Fibroblast of gingiva (primary cell): ENCODE measurements at places on chromosomes 7 and 10.

- peak; percentile 78 for DNase-seq
Observed at GRCh38 chr7:82714883-82715282, 271.3 kb upstream of the CACNA2D1 start.

DNA sequence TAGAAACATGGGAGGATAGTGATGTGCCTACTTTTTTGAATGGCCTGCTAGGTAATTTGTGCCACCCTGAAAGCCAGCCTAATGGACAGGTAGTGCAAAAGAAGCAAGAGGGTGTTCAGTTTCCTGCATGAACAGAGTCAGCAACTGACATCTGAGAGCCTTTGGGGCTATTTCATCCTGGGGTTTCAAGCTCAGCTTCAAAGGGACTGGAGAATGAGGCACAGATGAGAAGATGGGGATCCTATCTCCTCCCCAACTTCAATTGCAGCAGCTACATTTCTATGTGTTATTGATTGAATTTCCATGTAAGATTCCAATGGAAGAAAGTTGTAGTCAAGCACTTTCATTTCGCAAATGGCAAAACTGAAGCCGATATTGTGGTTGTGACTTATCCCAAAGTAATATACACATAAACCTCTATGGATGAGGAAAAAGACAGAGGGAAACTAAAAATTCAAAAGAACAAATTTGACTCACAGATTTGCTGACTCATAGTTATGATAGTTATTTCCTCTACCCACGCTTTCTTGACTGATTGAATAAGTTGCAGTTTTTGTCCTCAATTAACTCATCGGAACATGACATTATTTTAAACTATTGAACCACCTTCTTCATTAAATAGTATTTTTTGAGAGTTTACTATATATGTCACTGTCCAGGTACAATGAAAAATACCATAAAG, 42.6 kb upstream of the NRP1 start:
- DNase-seq: peak; percentile 63

- DNase-seq: no peak
Observed at GRCh38 chr7:20447021-20447650, 116.4 kb downstream of the ITGB8 start.

DNA sequence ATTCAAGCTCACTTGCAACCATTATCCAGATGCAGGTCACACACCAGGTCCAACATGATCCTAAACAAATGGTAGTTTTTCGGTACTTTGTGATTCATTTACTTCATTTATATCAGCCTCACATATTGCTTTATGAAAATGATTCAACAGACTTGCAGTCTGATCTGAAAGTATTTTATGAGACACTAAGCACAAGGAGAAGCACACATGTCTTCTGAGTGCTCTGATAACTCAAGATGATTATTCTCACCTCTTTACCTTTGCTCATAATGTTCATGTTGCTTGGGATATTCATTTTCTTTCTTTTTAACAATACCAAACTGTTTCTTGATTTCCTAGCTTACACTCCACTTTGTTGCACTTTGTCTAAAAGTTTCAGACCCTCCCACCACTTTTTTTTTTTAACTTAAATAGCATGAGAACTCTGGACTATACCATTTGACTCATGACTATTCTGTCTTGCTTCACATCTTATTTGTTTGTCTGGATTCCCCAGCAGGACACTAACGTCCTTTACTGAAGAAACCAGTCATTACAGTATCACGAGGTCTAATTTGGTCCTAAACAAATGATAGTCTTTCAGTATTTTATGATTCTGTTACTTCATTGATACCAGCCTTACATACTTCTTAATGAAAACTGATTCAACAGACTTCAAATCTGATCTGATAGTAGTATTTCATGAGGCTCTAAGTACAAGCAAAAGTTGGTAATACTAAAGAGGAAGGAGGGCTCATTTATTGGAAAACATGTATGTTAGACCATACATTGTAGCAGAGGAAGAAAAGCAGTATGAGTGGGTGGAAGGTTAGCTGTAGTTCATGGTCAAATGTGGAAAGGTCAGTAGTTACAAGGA, 171.8 kb upstream of the AHR start:
- no peak for DNase-seq

GRCh38 chr10:5396556-5397300, 7.9 kb downstream of the TUBAL3 start:
- DNase-seq: no peak

DNA sequence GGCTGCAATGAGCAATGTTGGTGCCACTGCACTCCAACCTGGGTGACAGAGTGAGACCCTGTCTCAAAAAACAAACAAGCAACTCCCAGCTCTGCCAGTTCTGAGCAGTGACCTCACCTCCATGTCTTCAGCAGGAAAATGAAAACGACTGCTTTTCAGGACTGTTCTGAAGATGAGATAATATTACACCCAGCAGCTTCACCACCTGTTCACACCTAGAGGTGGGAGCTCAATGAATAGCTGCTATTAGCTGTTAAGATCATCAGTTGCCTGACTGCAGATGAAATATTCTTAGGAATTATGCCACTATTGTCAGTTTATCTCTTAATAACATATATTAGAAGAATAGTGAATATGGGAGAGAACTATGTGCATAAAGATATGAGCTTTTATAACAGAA, 48.4 kb upstream of the CYTH3 start:
- DNase-seq: no peak

DNA sequence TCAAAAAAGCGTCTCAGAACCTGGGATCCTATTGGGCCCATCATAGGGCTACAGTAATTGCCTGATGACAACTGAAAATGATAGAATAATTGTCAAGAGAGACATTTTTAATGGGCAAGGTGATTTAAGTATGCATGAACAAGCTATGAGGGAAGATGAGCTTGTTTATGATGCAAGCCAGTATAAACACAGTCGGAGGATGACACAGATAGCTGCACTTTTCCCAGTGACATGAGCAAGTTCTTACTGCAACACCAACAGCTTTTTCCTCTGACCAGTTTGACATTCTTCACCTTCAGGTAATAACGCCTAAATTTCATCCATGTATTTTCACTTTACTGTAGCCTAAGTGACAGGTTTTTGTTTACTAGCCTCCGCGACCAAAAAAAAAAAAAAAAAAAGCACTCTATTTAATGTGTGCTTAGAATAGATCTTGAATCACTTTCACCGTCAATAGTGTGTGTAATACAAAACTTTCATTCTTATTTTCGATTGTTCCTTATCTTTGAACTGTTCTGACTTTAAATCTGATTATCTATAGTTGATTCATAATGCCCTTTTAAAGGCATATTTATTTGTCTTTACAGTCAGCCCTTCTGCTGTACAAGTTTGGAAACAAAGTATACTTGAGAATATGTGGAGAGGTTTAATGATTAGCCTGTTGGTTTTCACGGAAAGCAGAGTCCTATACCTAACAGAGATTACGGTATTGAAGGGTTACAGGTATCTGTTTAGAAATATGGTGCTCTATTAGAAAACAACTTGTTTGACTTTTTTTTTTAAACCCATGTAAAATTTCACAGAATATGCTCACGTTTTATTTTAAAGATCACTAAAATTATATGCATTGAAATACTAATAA, 1.7 kb downstream of the FOXP2 start:
- DNase-seq: peak; percentile 16

DNA sequence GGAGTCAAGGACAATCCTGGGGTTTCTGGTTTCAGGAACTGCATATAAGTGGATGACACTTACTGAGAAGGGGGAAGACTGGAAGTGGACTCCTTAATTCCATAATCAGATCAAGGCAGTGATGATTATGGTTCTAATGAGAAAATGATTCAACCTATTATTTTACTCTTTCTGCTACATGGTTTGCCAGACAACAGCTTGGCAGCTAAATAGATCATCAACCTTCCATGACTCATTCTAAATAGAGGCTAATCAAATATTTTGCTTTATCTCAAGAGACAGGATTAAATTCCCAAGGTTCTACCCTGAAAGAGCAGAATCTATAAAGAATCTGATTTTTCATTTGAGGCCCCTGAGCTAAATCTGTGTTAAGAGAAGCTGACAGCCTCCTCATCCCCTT, 46.3 kb downstream of the CNNM1 start:
- no peak for DNase-seq

DNA sequence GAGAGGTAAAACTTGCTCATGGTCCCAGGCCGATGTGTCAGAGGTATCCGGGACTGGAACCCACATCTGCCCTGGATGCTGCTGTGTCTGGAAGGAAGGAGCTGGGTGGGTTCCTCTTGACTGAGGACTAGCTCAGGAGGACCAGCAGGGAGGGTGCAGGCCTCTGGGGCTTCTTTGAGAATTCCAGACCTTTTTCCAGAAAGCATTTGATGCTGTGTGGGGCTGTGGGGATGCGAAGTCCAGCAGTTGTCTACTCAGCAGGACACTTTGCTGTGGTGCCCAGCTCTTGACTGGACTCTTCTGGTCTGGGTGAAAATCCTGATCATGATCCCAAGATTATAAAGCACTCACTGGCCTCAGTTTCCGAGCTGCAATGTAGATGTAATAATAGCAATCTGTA, 1.7 kb downstream of the RAMP3 start:
- DNase-seq: no peak
